ENCODE measurements at places on chromosomes 3 and 15. TPM values are rescaled to one million over a fixed set of nuclear protein-coding genes. Genes with fewer than 3 reads are reported as not detected.

DNA sequence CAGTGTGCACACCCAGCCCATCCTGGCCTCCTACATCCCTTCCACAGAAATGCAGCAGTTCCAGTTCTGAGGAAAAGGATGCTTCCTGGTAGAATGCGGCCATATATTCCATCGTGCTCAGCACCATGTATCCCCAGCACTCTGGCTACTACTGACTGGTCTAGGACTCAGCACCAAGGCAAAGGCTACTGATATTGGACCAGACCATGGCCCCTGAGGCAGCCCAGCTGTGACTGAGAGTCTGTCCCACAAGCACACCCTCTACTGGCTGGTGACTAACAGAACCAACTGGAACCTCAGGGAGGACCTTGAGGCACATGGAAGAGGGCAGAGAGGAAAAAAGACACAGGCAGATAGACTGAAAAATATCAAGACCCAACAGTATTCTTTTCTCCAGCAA, 30.0 kb downstream of the TARS3 start:
- peak; percentile 27 for DNase-seq

The CPN2 gene
- total RNA-seq = not detected

The ACP3 gene
- total RNA-seq = 7.0 TPM

DNA sequence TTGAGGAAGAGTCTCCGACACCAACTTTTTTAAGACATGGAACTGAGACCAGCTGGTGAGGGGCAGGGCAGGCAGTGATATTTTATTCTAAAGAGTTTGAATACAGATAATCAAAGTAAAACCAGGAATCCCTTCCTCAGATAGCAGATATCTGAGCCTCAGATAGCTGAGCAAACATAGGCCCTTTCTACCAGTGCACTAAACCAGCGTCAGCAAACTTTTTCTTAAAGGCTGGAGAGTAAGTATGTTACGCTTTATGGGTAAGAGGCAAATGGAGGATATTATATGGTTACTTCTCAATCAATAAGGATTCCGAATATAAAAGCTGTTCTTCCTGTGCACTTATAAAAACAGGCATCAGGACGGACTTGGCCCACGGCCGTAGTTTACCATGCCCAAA, 73.9 kb downstream of the WNT5A start:
- DNase-seq = no peak

DNA sequence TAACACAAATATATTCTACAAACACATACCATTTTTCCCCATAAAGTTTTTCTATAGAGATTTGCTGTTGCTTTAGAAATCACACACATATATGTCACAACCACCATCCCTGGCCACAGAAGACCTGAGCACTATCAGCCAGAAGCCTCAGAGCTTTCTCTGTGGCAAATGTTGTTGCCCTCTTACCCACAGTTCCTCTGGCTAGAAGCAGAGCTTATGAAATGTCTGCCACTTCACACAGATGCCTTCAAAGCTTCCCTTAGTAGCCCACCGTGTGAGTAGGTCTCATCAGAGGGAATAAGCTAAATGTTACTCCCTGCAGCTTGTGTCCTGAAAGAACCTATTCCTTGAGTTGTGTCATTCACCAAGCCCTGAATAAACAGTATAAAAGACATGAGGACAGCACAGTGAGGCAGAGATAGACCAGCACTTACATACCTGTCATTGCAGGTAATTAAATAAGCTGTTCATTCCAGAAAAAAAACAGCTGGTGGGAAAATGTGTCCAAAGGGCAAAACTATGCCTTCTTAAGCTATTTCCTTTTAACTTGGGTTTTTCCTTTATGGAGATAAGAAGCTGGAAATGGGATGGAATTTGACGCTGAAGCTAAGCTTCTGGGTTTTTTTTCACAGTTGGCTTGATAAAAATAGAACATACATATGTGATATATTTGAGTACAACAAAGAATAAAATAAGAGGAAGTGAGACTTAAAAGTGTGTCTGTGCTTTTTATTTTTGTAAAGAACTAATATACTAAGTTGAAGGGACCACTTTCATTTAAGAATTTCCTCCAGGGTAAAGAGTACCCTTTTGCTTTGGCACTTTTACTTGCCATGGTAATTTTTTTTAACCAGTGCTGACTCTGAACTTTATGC, 391.4 kb downstream of the KCNH8 start:
- no peak for DNase-seq

DNA sequence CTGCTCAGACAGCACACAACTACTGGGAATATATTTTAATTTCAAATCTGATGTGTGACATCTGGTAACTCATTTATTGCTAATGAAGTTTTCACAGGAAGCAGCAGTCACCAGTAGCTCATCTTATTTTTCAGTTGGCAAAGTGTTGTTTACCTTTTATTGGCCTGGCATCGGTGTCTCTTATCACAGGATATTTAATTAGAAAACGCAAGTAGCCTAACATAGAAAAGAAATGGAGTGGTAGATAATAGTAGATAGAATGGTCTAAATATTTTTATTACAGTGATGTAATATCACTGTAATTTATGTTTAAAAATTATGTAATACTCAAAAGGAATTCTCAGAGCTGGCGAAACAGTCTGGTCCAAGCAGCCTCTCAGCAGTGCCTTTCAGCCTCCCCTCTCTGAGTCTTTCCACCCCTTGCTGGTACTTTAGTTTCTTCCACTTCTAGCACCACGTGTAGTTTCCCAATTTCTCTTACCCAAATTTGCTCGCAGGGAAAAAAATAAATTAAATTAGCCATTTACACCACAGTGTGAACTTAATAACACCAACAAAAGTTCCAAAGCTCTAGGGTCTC, 31.9 kb downstream of the AGTR1 start:
- no peak for DNase-seq

DNA sequence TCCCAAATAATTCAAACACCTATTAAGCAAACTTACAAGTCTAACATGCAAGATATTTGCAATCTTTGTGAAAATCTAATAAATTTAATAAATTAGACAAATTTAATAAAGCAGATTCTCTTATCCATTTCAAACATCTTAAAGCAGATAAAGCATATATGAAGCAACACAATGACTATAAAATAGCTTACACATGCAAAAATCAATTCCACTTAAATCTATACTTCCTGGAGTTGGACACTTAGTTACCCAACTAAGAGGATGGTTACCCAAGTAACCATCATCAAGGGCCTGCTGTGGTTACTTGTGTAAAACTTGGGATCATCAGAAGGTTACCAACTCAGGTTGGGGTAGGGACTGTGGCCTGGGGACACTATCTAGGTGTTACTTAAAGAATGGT, 206.8 kb downstream of the CD47 start:
- DNase-seq = no peak
